ENCODE measurements at places on chromosomes 16 and 17. TPM values are rescaled to one million over a fixed set of nuclear protein-coding genes. Genes with fewer than 3 reads are reported as not detected.

The HBA2 gene
- total RNA-seq = not detected

The C17orf113 gene
- total RNA-seq = 3.7 TPM

GRCh38 chr16:19967963-19968362, 83.3 kb upstream of the GPRC5B start:
- DNase-seq = no peak

GRCh38 chr16:72853575-72854266, 194.2 kb downstream of the ZFHX3 start:
- DNase-seq = no peak

DNA sequence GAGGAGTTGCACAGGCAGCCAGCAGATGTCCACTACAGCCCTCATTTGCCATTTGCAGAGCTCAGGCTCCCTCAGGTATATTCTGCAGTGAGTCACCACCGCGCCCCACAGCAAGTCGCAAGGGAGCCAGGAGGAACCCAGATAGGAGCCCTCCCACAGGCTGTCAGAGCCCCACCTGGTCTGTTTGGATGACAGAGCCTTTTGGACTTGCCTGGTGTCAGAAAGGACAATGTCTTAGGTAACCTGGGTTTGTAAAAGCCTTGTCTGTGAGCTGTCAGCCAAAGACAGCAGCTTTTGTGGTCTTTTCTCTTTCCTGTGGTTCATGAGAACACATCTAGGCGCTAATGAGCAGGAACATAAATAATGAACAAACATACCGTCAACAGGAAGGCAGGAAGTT, 70.9 kb downstream of the GNAO1 start:
- no peak for DNase-seq

All from progenitor cell of endocrine pancreas (in vitro differentiated cells).